Stimulated activated naive CD8-positive, alpha-beta T cell treated with anti-CD3 and anti-CD28 coated beads, Interleukin-15, Interleukin-2, amounts not matched to agents 100 U/mL and 50 U/mL, for 24 hours (primary cell): ENCODE measurements at places on chromosomes 3 and 15.

DNA sequence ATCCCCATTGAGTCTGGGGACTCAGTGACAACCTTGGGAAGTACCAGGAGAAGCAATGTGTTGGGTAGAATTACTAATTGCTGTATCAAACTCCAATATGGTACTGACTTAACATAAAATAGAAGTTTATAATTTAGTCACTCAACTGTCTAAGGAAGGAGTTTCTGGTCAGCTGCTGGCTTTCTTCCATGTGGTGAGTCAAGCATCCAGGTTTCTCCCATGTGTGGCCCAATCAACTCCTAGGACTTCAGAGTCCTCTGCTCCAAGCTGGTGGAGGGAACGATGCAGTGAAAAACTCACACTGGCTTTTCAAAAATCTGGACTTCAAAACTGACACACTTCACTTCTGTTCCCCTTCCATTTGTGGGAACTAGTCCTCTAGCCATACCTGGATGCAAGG lies 25.2 kb downstream of the WNT5A start:
- DNase-seq = no peak

GRCh38 chr15:97730315-97730714 lies 230.2 kb upstream of the ARRDC4 start:
- no peak for DNase-seq

DNA sequence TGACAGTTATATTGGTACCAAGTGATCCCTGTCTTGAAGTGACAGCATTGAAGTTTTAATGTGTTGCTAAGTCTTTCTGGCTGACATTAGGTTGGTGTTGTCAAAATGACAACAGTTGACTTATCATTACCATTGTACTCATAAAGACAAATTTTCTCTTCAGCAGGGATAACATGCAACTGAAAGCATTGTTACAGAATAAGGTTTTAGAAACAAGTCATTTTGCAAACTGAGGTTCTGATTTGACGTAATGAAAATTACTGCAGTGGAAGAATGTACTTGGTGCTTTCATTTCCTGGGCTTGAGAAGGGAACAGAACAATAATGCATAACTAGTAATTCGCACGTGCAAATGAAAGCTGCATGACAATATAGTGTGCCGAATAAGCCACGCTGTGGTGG lies 75.1 kb downstream of the MOBP start:
- no peak for DNase-seq

- peak; percentile 20 for DNase-seq
Measured at GRCh38 chr3:129305592-129306091, 27.0 kb downstream of the HMCES start.

DNA sequence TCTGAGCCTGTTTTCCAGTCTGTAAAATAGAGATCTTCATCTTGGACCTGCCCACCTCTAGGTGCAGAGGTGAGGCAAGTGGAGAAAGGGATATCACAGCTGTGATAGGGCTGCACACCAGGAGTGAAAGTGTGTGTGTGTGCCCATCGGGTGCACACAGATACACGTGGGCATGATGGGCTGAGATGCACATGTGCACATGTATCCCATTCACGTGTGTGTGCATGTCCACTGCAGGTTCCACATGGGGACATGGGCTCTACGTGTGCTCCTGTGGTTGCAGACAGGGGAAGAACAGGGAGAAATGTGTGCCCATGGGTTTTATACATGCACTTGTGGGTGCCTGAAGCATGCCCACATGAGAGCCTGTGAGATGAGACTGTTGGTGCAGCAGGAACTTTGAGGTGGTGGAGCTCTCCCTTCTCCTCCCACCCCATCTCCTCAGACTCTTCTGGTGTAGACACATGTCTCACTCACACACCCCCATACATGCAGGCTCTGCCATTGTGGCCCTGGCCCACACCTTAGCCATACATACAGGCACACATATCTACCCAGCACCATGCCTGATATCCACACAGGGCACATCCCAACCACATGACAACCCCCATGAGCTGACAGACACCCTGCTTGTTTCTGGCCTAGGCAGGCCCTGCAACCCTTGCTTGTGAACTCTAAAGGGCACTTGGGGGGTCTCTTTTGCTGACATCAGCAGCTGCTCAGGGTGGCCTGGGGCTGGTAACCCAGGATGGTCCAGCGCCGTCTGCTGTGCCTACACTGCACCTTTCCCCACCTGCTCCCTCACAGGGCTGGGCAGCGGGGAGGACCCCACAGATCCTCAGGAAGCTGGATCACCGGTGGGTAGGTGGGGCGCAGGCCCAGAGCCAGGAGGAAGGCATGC lies 57.7 kb upstream of the TMEM115 start:
- no peak for DNase-seq

- no peak for DNase-seq
Measured at GRCh38 chr15:27248251-27248650, 277.3 kb downstream of the GABRG3 start.

DNA sequence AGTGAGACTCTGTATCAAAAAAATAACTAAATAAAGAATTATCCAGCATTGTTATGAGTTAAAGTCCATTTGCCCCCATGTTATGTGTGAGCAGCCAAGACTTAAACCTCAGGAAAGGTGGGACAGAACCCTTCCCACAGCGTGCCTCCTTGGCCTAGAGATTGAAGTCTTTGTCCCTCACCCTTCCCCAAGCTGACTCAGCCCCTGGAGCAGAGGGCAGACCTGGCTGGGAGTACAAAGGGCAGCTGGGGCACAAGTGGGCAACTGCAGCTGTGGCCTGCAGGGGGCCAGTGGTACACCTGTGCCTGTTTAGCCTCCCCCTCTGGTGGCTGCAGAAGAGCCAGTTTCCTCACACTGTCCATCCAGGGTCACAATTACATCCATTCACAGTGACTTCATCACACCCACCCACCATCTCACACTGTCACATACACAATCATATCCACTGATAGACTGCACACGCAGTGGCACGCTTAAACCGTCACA lies 940 bp upstream of the ACY1 start:
- DNase-seq = peak; percentile 60

GRCh38 chr3:45113625-45114050 lies 32.5 kb downstream of the CDCP1 start:
- no peak for DNase-seq

GRCh38 chr3:74621581-74621980 lies 7.1 kb upstream of the CNTN3 start:
- no peak for DNase-seq

- no peak for DNase-seq
Measured at GRCh38 chr15:89444241-89445225, 51.9 kb downstream of the RHCG start.

GRCh38 chr3:62531493-62531892 lies 158.1 kb upstream of the FEZF2 start:
- DNase-seq = no peak

GRCh38 chr3:70857916-70858315 lies 545.5 kb upstream of the MDFIC2 start:
- no peak for DNase-seq

- no peak for DNase-seq
Measured at GRCh38 chr3:172317984-172318383, 130.3 kb downstream of the GHSR start.

GRCh38 chr3:16392065-16392464 lies 121.4 kb downstream of the RFTN1 start:
- DNase-seq = no peak

- DNase-seq = no peak
Measured at GRCh38 chr3:27471923-27472550, 12.1 kb downstream of the SLC4A7 start.

DNA sequence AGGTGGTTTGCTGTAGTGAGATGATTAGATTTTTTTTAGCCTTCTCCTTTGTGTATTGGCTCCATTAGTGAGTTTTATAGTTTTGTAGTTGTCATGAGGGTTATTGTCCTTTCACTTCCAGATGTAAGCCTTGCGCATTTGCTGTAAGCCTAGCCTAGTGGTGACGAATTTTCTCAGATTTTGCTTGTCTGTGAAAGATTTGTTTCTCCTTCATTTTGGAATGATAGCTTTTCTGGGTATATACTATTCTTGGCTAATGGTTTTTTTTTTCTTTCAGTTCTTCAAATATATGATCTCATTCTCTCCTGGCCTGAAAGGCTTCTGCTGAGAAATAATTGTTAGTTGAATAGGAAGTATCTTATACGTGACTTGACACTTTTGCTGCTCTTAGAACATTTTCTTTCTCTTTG lies 166.5 kb upstream of the THRB start:
- DNase-seq = no peak

- no peak for DNase-seq
Measured at GRCh38 chr3:156770699-156771414, 55.3 kb upstream of the LEKR1 start.

- DNase-seq = no peak
Measured at GRCh38 chr15:29734917-29735572, 87.2 kb downstream of the TJP1 start.

DNA sequence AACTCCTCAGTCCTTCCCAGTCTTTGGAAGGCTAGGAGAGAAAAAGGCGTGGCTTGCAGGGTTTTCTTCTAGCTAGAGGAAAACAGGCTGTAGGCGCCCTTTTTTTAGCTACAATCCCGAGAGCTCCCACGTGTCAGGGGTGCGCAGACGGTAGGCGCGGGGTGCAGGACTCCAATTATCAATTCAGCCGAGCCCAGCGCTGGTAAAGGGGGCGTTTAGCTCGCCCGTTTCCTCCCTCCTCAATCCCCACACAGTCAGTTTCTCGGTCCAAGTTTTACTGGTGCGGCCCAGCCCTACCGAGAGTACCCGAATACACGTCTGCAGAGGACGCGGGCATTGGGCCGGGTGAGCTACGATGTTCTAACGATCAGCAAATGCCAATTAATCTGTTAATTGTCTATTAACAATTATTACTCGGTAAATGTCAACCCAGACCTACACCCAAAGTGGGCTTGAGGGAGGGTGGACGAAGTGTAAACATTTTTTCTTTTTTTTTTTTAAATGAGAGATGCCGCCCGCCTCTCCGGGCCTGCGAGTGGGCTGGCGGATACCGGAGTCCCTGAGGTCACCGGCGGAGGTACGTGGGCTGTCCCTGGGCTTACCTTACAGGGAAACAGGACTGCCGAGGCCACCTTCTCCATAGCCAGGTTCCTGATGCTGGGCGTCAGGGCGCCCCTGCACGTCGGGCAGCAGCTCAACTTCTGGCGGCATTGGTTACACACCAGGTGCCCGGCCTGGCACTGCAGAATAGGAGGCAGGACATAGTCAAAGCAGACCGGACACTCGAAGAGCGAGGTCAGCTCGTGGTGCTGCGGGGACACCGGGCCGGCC lies 923 bp downstream of the SIAH2 start:
- peak; percentile 46 for DNase-seq

DNA sequence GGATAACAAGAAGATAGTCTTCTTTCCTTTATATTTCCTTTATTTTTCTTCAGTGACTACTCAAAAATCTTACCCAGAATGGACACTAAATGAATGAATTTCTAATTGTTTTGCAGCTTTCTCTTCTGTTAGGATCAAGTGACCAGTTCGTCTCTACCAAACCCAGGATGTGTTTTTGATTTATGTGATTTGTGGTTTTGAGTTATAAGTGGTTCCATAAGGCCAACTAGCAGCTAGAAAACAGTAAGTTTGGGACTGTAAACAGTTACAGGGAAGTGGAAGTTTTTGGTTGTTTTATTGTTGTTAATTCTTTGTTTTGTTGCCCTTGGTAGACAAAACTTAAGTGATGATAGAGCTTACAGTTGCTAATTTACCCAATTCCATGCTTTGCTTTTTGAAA lies 456.5 kb downstream of the IL5RA start:
- DNase-seq = no peak

- DNase-seq = no peak
Measured at GRCh38 chr3:43970920-43971319, 270.8 kb upstream of the TOPAZ1 start.

DNA sequence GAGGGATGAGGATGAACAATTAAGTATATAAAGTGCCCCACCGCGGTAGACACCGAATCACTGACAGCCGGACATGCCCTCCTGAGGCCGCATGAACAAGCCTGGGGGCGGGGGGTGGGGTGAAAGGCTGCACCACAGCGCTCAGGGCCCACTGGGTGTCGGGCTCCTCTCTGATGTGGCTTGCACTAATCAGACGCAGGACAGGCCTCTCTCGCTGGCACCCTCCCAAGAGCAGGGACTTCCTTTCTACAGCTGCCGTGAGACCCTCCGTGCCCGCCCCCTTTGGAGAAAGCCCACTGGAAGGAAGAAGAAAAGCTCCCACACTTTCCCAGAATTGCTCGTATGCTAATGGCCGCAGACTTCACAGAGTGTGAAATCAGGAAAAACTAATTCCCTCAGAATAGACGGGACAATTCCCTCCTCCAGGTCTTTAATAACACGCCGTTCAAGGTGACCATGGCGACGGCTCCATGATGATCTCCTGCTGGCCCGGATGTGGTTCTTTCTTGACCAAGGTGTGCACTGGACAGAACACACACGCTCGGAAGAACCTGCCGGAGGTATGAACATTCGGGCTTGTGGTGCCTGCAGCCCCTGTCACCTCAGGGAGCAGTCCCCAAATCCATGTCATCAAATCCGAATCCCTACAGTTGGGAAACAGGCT lies 32.0 kb downstream of the IQSEC1 start:
- no peak for DNase-seq

DNA sequence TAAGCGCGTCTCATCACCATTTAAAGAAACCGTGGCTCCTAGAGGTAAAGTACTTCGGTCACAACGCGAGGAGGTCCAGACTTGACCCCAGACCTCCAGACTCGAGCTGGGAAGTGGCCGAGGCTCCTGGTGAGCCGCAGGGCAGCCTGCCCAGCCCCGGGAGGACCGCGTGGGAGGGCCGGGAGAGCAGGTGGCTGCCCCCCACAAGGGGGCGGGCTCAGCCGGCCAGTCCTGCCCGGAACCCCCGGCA lies at the start of gene SLC27A2:
Gene SLC27A2, plus strand, starts transcription at position 228 of the 250 bp plus-strand sequence. CDS start 232 bp downstream, outside the sequence.
- DNase-seq = no peak

GRCh38 chr3:134007819-134008218 lies 21.9 kb downstream of the SLCO2A1 start:
- no peak for DNase-seq

- DNase-seq = no peak
Measured at GRCh38 chr3:118760585-118761290, 273.9 kb downstream of the IGSF11 start.

- DNase-seq = no peak
Measured at GRCh38 chr15:29065571-29065970, 179.8 kb downstream of the APBA2 start.

GRCh38 chr15:93612953-93613352 lies 523.9 kb upstream of the RGMA start:
- no peak for DNase-seq

DNA sequence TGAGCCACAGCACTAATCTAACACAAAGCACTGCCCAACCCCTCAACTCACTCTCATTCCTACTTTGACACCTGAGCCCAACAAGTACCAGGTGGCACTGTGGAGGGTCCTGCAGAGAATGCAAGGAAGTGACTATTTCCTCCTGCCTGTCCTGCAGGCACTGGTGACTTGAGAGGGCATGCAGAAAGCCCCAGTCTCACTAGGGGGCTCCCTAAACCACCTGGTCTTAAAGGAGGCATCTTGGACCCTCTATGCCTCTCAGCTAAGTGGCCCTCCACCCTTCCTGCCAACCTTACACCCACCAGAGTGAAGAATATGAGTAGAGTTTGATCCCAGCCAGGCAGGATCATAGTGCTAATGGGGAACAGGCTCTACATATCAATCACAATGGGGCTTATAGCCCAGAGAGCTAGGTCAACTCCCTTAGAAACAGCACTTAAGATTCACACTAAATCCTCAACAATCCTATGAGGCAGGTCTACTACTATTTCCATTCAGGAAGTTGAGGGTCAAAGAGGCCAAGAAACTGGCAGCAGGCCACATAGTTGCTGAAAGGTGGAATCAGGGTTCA lies 15.2 kb downstream of the TRAIP start:
- DNase-seq = peak; percentile 15
